ENCODE measurements at places on chromosomes 13 and 19.

DNA sequence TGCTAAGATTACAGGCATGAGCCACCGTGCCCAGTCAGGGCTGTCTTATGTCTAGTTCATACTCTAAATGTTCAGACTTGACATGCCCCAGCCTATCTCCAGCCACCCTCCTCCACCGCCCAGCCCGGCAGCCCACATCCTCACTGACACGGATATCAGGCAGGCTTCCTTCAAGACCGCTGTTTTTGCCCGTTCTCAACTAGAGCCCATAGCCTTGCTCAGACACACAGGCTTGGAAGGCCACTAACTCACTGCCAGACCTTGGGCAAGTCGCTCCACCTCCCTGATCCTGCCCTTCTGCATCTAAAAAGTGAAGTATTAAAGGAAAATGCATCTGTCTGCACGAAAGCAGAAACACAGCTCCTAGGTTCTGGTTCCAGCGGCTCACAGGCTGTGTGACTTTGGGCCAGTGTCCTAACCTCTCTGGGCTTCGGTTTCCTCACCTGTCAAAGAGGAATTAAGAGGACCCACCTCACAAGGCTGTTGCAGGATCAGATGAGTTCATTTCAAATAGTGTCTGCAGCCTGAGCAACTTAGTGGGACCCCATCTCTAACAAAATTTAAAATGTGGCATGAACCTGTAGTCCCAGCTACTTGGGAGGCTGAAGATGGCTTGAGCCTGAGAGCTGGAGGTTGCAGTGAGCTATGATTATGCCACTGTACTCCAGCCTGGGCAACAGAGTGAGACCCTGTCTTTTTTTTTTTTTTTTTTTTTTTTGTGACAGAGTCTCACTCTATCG is 14.5 kb upstream of the CERS4 start:
- peak; percentile 40 for DNase-seq

DNA sequence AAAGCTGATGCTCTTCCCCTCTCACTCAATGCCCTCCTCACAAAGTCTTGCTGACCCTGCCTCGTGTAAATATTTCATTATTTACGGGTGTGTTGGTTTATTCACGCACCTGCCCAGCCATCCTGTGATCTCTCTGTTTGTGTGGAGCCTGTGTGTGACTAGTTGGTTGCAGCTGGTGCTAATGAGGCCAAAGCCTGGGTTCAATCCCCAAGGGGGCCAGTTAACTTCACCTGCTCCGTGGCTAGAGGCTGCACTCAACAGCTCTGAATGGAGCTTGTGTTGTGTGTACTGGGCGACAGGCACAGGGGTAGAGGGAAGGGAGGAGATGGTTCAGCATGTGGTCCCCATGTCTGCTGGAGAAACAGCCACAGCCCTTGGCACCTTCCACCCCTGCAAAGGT is 109.5 kb downstream of the DNAJC15 start:
- no peak for DNase-seq

GRCh38 chr13:40252241-40252640 is 414.2 kb downstream of the FOXO1 start:
- no peak for DNase-seq

DNA sequence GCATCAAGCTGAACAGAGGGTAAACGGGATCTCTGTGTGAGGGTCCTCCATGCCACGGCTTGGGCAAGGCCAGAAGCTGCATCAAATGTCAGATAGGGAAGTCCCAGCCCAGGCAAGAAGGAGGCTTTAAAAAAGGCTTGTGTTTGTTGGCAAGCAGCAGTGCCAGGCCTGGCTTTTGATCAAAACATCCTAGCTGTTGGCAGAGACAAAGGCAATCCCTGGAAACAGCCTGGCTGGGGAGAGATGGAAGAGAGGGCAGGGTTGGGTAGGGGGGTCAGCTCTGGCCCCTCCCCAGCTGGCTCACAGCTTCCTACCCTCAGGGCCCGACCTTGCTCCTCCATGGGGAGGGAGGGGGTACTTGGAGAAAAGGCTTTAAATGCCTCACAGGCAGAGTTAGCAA is 61.8 kb upstream of the KCTD15 start:
- no peak for DNase-seq

- DNase-seq = no peak
Measured at GRCh38 chr19:47470447-47471195, 1.1 kb downstream of the SLC8A2 start.

DNA sequence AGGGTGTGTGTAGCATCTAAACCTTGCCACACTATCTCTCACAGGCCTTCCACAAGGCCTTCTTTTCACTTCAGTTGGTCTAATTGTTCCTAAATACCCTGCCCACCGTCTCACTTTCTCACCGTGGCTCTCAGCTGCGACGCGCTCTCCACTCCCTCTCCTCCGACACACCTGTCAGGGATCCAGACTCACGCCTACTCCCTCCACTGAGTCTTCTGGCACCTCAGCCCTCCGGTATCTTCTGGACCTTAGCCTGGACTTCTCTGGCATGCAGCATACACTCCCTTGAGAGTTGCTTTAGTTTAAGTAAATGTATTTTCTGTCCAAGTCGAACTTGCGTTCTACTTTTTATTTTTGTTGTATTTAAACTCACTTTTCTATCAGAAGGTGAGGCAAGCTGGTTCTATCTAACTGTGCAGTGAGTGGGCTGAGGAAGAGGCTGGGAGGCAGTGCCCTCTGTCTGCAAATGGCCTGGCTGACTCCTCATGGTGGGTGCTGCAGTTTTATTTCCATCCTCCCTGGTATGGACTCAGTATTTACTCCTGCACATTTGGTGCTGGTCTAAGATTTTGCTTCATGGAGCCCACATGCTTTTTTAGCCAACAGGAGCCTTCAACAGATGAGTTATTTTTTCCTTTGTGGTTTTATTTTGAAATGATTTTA is 28.5 kb upstream of the ARGLU1 start:
- DNase-seq = no peak

GRCh38 chr13:33676045-33676989 is 141.6 kb upstream of the RFC3 start:
- DNase-seq = no peak

GRCh38 chr13:35814605-35815011 is 316.6 kb downstream of the DCLK1 start:
- no peak for DNase-seq

DNA sequence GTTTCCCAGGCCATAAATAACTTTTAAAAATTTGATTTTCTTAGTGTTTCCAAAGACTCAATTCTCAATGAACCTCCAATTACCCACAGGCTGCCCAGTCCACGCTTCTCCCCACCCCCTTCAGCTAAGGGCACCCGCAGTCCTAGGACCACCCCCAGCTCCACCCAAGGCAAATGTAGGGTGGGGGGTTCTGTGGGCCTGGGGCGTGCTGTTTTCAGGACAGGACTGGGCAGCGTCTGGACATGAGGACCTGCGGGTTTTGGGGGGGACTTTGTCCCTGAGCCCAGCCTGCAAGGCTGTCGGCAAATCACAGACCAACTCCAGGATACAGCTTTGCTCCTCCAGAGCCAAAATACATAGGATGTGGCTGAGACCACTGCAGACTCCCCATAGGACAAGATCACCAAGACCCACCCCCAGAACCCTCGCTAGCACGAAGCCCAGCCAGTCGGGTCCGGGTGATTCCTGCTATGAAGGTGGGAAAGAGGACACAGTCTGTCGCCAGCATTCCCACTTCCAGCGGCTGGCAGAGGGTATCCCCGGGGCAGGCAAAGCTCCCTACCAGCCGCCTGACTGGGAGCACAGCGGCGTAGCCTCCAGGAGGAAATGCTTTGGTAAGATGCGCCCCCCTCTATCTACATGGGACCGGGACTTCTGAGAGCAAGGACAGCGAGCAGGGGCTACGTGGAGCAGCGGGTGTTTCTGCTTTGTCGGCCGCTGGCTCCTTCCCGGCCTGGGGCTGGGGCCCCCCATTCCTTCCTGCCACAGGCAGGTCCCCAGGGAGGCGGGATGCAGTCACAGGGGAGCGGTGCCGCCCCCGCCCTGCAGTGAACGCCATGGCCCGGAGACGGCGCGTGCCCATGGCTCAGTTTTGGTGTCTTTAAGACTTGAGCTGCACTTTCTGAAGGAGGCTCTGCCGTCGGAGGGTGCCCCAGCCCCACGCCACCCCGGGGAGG is 1.6 kb upstream of the TIMM13 start:
- no peak for DNase-seq

DNA sequence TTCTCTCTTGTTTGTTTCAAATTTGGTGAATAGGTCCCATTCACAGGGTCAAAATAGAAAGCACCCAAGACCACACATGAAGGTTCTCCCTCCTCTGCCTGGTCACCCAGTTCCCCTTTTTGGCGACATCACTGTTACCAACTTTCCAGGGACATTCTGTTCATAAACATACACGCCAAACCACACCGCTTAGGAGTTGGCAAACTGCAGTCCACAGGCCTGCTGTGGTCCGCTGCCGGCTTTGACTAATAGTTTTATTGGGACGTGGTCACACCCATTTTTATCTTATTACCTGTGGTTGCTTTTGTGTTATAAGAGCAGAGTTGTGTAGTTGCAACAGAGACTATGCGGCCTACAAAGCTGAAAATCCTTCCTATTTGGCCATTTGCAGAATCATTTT is 24.2 kb downstream of the UHRF1 start:
- DNase-seq = no peak

DNA sequence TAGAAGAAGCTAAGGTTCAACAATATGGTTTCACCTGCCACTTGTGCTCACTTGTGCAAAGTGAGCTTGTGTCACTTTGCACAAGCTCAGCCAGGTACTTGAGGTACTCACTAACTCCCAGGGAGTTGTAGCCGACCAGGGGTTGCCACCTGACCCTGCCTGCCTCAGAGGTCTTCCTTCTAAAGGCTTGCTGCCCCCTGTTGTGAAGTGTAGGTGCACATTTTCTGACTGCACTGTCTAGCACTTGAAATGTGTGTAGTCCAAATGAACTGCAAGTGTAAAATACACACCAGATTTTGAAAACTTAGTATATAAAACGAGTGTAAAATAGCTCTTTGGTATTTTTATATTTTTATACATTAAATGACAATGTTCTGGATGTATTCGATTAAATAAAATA is 230.8 kb downstream of the DLEU7 start:
- DNase-seq = no peak
